ENCODE measurements at places on chromosomes 1 and 21. TPM values are rescaled to one million over a fixed set of nuclear protein-coding genes. Genes with fewer than 3 reads are reported as not detected.
A peak's percentile ranks its signal among the peaks of the same experiment; 100 is the strongest.

Gene OLFML2B
- total RNA-seq, result 11.9 TPM

Gene RXRG
- total RNA-seq, result 0.98 TPM

DNA sequence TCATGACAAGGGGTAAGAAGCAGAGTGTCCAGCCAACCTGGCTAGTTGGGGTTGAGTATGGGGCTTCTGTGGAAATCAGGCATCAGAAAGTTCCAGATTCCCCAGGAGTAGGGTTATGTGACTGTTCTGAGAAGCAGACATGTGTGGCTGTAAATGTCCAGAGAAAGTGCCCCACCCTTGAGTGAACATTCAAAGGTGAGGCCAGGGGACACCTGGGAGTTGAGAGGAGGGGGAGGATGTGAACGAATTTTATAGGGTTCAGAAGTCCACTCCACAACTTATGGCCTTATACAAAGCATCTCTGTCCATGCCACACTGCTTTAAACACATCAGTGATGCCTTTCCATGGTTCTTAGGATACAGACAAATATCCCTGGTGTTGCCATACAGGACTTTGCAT, 133.3 kb downstream of the IGSF21 start:
- H3K27ac ChIP-seq, result no peak overlapping the region
- no peaks in the 10 kb centered on the region for H3K4me1 ChIP-seq
- no peak overlapping the region for H3K4me3 ChIP-seq

GRCh38 chr21:33283203-33283602, 17.0 kb downstream of the IL10RB start:
- H3K36me3 ChIP-seq, result peaks cover 31% of the 10 kb centered on the region
- no peak overlapping the region for H3K4me3 ChIP-seq
- no peak for DNase-seq
- no peaks in the 10 kb centered on the region for H3K27me3 ChIP-seq
- no peak overlapping the region for H3K27ac ChIP-seq
- H3K4me1 ChIP-seq, result peaks cover 10% of the 10 kb centered on the region

DNA sequence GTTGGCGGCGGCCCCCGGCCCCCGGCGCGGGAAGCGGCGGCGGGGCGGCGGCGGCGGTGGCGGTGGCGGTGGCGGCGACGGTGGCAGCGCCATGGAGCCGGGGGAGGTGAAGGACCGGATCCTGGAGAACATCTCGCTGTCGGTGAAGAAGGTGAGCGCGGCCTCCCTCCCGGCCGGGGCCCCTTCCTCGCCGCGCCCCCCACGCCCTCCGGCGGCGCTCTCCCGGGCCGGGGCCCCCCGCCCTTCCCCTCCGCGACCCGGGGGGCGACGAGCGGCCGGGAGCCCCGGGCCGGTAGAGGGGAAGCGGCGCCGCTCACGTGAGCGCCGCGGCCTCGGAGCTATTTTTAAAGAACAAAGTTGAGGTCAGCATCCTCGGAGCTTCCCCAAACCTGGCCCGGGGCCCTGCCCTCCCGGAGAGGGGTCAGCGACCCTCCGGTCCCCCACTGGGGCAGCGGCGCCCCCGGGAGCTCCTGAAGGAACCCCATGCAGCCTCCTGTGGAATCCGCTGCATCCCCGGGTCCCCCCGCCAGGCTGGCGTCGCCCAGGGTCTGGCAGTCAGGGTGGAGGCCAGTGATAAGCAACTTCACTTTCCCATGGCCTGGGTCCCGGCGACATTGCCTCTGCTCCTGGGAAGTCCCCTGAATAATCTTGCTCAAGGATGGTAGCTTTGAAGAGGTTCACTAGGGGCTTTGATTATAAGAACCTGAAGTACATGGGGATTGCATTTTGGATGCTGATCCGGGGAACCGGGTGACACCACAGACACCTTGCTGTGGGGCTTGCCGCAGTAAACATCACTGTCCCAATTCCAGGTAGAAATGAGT, 560 bp downstream of the PLEKHM2 start:
- peak overlapping the region; percentile 93 for H3K4me3 ChIP-seq
- peak overlapping the region; percentile 72 for H3K27ac ChIP-seq
- no peaks in the 10 kb centered on the region for H3K27me3 ChIP-seq
- H3K4me1 ChIP-seq, result peaks cover 26% of the 10 kb centered on the region

DNA sequence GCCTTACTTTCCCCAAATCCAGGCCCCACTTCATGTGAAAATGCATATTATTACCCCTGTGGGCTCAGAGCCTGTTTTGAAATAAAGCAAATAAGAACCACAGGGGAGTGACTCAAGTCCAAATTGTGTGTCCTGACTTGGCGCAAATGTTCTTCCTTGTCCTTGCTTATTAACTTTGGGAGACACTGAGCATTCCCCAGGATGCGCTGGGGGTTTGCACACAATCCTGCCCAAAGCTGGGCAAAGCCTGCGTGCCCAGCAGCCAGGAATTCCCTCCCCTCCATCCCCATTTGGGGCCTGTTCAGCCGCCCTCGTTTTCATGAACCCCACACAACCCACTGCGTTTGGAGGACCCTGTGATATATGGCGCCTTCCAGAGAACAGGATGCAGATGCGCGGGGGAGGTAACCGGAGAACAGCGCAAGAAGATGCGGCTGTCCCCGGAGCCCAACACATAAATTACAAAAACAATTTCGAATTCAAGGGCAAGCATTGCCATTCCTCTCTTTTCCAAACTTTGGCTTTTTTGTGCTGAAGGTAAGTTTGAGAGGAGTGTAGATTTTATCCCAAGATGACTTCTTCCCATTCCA, 42.4 kb upstream of the CLDN14 start:
- H3K4me1 ChIP-seq, result no peaks in the 10 kb centered on the region
- H3K27ac ChIP-seq, result no peak overlapping the region
- H3K27me3 ChIP-seq, result peaks cover 4% of the 10 kb centered on the region

Data from type B pancreatic cell (in vitro differentiated cells).